Heart left ventricle (tissue), 16 donors: ENCODE measurements at places on chromosomes 3 and 15. TPM values are rescaled to one million over a fixed set of nuclear protein-coding genes. Genes with fewer than 3 reads are reported as not detected.
A peak's percentile ranks its signal among the peaks of the same experiment; 100 is the strongest.

- DNase-seq = peak; percentile 21
Observed at GRCh38 chr3:30810625-30811024, 83.8 kb downstream of the GADL1 start.

DNA sequence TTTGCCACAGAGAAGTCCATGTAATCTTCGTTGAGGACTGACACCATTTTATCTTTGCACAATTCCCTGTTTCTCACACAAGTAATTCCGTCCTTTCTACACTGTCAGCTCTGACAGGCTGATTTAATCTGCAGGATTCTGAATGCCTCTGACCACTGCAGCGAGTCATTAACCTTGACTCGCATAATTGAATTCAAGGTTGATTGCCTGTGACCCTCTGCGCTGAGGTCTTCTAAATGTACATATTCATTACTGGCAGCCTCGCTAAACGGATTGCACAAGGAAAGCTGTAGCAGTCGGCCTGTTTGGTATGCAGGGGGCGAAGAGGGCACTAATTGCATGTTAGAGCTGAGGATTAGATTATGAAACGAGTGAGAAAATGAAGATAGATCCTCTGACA, 147.8 kb downstream of the SHOX2 start:
- DNase-seq = no peak

The ULK3 gene
- polyA plus RNA-seq = 28.0 TPM

The GOLGA8J gene
- not detected for polyA plus RNA-seq
